ENCODE measurements at places on chromosomes 1 and 21. TPM values are rescaled to one million over a fixed set of nuclear protein-coding genes. Genes with fewer than 3 reads are reported as not detected.

GRCh38 chr1:14786109-14786675, 187.7 kb downstream of the KAZN start:
- ATAC-seq: no peak

- peak; percentile 41 for ATAC-seq
These were observed 493 bp upstream of the ELOA start for GRCh38 chr1:23742670-23743286.

The AIRE gene
- total RNA-seq: not detected

- no peak for ATAC-seq
These were observed 273.1 kb upstream of the PROX1 start for GRCh38 chr1:213714645-213715044.

GRCh38 chr1:221488550-221488949, 253.3 kb downstream of the DUSP10 start:
- ATAC-seq: no peak

- ATAC-seq: no peak
These were observed 19.8 kb downstream of the OLFML2B start for GRCh38 chr1:162003830-162004215.

DNA sequence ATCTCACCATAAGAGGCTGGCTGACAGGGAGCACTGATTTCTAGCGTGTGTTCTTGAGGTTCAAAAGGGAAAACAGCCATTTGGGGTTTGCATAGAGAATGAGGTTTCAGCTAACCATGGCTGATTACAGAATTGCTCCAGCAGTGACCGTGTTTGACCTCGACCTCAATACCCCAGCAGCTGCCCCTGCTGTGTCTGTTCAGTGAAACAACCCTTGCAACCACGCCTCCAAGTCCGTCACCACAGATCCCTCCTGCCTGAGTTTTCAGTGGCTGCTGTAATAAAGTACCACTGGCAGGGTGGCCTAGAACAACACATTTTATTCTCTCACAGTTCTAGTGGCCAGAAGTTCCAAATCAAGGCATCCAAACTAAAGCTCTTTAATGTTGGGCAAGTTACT, 147.7 kb downstream of the HUNK start:
- ATAC-seq: no peak

GRCh38 chr1:151787689-151788088, 2.6 kb downstream of the TDRKH start:
- ATAC-seq: no peak

- no peak for ATAC-seq
These were observed 39.5 kb upstream of the CR2 start for GRCh38 chr1:207414606-207415108.

- no peak for ATAC-seq
These were observed 106.4 kb downstream of the KAZN start for GRCh38 chr1:14704846-14705245.

DNA sequence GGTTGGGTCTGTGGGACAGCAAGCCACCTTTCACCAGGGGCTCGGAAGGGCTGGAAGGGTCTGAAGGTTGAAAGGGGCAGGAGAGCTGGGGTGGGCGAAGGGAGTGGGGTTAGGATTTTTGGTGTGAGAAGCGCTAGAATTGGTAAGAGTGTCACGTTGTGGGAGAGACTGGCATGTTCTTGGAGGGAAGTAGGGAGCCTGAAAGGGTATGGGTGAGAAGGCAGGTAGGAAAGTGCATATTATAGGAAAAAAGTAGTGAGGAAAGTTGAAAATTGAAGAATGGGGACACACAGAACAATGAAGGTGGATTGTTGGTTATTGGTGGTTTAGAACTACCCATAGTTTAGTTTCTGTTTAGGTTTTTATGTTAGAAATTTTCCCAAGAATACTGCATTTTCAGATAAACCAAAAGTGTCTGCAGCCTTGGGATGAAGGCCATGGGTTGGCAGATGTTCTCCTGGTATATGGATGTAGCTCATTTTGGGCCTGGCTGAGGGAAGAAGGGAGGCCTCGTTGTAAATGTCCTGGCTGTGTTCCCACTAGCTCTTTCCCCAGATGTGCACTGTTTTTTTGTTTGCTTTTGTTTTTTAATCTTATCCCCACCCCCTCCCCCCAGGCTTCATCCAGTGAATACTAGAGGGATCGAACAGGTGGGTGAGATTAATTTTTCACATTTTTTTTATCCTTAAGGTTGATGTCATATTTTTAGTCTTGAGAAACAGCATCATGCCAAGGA, 1.2 kb downstream of the LRRC42 start:
- no peak for ATAC-seq

DNA sequence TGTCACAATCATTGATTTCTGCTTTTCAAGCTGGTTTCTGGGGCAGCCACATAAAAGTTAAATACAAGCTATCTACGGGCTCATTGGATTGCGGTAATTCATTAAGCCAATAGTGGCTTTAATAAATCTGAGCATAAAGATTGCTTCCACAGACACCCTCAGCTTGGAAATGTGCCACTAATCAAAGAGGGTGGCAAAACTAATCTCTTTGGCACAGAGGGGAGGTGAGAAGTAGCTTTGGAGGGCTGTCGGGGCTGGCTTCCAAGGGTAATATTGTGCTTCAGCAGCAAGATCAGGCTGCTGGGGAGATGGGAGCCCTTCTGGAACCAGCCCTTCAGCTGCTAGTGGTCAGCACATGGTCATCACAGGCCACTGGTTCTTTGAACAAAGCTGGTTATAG, 21.2 kb upstream of the KAZN start:
- no peak for ATAC-seq

All from esophagus mucosa (tissue), 1 donor.